ENCODE measurements at places on chromosomes 7 and 10.
A peak's percentile ranks its signal among the peaks of the same experiment; 100 is the strongest.

GRCh38 chr10:88118729-88119128 is 255.3 kb downstream of the PTEN start:
- DNase-seq: no peak

GRCh38 chr7:149559711-149560110 is 62.1 kb upstream of the ZNF746 start:
- no peak for DNase-seq

GRCh38 chr10:13758312-13758711 is 171.5 kb downstream of the PRPF18 start:
- DNase-seq: peak; percentile 83

- DNase-seq: no peak
Observed at GRCh38 chr7:116122972-116123595, 87.3 kb upstream of the TES start.

DNA sequence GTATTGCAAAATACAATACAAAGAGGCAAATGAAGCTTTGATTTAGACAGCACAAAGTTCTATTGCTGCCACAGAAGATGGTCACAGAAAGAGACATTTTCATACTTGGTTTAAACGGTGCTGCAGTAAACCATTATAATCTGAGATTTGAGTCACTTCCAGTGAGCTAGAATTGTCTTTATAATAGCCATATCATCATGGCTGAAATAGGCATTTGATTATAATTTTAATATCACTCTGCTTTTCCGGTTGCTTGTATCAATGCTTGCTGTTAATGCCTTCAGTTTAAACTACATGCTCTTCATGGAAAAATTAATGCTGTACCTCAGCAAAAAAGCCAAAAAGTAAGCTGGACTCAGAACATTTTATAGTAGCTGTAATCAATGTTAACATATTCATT is 48.5 kb downstream of the CPEB3 start:
- DNase-seq: no peak

DNA sequence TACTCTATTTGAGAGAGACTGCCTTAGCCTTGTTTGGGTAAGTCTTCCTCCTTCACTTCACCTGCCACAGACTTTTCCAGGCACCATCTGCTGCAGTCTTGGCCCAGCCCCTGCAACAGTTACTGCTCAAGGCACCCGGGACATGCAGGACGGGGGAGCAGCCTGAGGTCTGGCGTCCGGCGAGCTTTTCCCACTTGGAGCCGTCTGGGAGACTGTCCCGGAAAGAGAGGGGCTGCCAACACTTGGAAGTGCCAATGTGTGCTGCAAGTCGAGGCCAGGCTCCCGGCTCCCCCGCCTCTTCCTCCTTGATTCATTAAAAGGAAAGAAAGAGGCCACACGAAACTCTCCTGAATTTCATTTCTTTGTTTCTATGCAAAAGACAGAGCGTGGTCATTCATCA is 13.7 kb downstream of the HTRA1 start:
- peak; percentile 77 for DNase-seq

GRCh38 chr10:54203401-54203800 is 597.6 kb downstream of the PCDH15 start:
- DNase-seq: no peak

- peak; percentile 82 for DNase-seq
Observed at GRCh38 chr10:24415455-24416125, 206.7 kb downstream of the KIAA1217 start.

- no peak for DNase-seq
Observed at GRCh38 chr10:90470966-90471365, 386.9 kb downstream of the HTR7 start.

GRCh38 chr10:50498465-50498864 is 125.3 kb downstream of the SGMS1 start:
- DNase-seq: no peak

DNA sequence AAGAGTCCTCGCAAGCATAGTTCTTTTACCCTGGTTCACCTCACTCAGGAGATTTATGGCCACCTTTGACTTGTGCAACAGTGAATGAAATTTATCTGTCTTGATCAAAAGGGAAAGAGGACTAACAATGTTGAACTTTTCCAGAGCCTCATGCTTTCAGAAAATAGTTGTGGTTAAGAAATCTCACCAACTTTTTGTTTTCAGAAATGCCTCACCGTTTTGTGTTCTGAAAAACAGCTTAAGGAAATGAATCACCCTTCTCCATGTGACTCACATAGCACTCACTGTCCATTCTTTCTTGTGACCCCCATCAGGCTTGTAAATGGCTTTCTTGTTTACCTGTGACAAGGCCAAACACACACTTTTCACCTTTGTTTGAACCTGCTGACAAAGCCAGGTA is 148.6 kb upstream of the FAM3C start:
- peak; percentile 83 for DNase-seq

DNA sequence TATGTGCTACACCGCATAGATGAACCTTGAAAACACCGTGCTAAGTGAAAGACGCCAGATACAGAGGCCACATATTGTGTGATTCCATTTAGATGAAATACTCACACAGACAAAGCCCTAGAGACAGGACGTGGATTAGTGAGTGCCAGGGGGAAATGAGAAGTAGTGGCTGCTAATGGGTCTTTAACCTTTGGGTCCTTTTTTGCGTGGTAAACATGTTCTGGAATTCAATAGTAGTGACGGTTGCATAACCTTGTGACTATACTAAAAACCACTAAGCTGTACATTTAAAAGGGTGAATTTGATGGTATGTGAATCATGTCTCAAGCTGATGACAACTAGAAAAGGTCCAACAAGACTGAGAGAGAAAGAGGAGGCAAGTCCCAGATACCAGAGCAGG is 15.6 kb downstream of the SMKR1 start:
- no peak for DNase-seq

- peak; percentile 62 for DNase-seq
Observed at GRCh38 chr7:117666031-117666430, 186.2 kb downstream of the CFTR start.

DNA sequence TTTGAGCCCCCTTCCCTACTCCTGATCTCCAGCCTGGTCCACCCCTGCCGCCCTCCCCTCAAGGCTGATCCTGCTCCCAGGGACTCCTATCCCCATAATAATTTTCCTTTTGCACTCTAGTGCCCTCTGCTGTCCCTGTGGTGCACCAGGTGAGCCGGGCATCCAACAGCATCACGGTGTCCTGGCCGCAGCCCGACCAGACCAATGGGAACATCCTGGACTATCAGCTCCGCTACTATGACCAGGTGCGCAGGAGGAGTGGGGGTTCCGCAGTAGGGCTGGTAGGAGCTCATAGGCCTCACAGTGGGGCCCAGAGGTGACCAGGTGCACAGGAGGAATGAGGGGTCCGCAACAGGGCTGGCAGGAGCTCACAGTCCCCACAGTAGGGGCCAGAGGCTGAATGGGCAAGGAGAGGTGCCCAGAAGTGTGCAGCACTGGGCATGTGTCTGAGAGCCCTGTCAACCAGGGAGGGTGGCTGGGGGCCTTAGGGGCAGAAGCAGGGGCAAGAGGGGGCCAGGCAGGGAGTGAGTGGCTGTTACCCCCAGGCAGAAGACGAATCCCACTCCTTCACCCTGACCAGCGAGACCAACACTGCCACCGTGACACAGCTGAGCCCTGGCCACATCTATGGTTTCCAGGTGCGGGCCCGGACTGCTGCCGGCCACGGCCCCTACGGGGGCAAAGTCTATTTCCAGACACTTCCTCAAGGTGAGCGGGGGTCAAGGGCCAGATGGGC is 11.7 kb downstream of the EPHB6 start:
- DNase-seq: peak; percentile 74

DNA sequence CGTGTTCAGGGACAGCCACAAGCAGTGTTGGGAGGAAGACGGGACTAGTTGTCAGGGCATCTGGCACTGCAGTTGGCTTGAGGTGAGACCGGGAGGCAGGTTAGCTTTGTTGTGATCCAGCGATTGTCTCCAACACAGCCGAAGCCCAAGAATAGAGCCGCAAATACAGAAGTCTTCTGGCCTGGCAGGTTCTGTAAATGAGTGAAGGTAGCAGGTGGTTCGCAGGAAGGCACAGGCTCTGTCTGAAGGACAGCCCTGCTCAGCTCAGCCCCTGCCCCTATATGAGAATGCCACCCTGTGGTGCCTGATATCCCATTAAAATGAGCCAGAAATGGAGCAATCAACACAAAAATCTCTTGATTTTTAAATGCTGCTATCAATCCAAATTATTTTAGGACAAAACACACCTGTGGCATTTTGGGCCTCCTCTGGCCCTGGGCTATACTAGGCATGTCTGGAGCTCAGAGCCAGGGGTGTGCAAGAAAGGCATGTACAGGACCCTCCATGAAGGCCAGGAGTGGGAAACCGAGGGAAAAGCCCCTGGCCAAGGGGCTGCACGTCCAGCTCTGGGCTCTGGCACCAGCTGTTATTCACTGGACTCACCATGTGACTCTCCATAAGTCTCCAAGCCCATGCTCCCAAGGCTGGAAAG is 11.2 kb upstream of the C10orf71 start:
- DNase-seq: peak; percentile 17

DNA sequence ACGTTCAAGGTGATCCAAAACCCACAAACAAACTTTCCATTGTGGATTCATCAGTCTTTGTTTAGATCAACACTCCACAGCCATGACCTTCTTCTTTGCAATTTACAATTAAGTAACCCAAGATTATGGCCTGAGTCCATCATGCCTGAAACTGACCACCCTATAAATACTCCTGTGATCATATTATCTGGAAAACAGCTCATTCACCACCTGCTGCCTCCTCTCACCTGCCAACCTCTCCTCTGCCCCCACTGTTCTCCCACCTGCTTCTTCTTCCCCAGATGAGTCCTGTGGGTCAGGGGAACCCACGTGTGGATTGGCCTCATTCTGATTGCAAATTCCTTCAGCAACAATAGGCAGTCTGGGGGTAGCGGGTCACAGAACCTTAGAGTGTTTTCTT is 81.4 kb downstream of the ABLIM1 start:
- no peak for DNase-seq

- DNase-seq: no peak
Observed at GRCh38 chr10:129945941-129946760, 17.9 kb downstream of the EBF3 start.
